ENCODE measurements at places on chromosomes 5 and 9. TPM values are rescaled to one million over a fixed set of nuclear protein-coding genes. Genes with fewer than 3 reads are reported as not detected.

Gene WDR38
- not detected for total RNA-seq

Gene SLC34A1
- total RNA-seq = not detected

Gene KCNV2
- not detected for total RNA-seq

Gene AGXT2
- not detected for total RNA-seq

Gene CFAP90
- total RNA-seq = 0.84 TPM

Gene ZNF883
- total RNA-seq = 1.7 TPM

Gene NR5A1
- not detected for total RNA-seq

Gene OR1J2
- total RNA-seq = not detected

Gene HMCN2
- total RNA-seq = not detected

Gene FRMD3
- total RNA-seq = 0.59 TPM

Gene C5orf34
- total RNA-seq = 7.6 TPM

Gene LCN15
- total RNA-seq = not detected

Gene ADAMTS12
- 14.7 TPM for total RNA-seq

Gene FOXD4L5
- not detected for total RNA-seq

Gene FGF10
- 1.0 TPM for total RNA-seq

Gene PDLIM4
- 59.6 TPM for total RNA-seq

Gene GABRA6
- total RNA-seq = not detected

Gene SLC36A2
- not detected for total RNA-seq

Gene GM2A
- total RNA-seq = 22.0 TPM

Gene ZSWIM6
- 5.6 TPM for total RNA-seq

Gene RMRP
- total RNA-seq = 46,048 TPM

Gene C5orf58
- not detected for total RNA-seq

Gene DOK3
- 0.17 TPM for total RNA-seq

Gene PCDHB13
- total RNA-seq = under 0.01 TPM

Gene TLE1
- total RNA-seq = 35.1 TPM
